ENCODE measurements at places on chromosomes 4 and X.

- no peak for DNase-seq
These were observed 200.3 kb downstream of the PDGFC start for GRCh38 chr4:156771171-156771837.

DNA sequence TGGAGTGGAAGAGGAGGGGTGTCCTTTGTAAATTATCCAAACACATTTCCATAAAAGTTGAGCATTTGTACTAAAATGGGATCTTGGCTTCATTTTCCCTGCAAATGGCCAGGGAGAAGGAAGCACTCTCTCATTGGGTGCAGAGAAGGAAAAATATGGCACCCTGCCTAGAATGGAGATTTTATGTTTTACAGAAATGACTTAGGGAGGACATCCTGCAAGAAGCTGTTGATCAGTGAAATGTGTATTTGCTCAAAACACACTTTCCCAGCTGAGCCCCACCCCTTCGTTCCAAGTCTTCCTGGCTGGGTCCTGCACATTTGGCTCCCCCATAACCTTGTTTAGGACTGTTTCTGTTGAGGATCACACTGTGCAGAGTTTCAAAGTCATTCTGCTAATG lies 213.5 kb upstream of the TAPT1 start:
- DNase-seq = no peak

GRCh38 chrX:16778545-16778944 lies 7.7 kb upstream of the TXLNG start:
- no peak for DNase-seq

- DNase-seq = no peak
These were observed 15.3 kb downstream of the TMEM271 start for GRCh38 chr4:560731-561291.

DNA sequence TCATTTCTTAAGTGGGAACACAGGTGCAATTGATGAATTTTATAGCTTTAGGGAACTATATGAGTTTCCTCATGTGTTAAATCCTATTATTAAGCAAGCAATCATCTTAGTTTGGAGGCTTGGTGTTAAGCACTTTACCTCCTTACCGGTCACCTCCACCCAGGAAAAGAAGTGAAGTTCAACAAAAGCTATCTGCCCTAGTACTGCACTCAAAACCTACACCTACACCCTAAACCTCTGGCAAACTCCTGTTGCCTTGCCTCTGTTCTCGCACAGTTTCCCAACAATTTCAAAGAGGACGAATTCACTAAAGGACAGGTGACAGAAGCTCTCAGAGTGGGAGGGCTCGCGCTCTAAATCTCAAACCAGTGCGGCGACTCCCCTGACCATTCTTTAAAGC lies 85.7 kb upstream of the TENT5D start:
- DNase-seq = no peak

DNA sequence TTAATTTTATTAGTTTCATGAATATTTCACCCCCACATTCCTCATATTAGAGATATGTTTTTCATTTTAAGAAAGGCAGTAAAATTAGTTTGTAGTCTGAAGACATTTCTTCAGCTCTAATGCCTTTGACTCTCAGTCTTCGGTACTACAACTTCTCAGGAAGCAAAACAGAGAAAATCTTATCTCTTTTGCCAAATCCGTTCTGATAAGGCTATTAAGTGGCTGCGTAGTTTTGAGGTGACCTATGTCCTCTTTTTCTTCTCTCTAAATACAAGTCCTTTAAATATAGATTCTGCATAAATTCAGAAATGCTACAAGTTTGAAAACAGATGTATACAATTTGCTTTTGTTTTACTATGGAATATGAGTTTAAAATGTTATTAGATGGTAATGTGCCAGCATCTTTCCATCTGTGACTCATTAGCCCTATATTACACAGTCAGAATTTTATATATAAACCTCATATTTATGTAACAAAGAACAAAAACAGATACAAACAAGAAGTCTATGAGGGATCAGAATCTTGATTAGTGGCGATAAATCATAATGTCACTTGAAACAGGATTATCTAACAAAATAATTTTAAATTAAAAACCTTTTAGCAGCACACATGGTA lies 181.2 kb upstream of the ETNPPL start:
- DNase-seq = no peak

DNA sequence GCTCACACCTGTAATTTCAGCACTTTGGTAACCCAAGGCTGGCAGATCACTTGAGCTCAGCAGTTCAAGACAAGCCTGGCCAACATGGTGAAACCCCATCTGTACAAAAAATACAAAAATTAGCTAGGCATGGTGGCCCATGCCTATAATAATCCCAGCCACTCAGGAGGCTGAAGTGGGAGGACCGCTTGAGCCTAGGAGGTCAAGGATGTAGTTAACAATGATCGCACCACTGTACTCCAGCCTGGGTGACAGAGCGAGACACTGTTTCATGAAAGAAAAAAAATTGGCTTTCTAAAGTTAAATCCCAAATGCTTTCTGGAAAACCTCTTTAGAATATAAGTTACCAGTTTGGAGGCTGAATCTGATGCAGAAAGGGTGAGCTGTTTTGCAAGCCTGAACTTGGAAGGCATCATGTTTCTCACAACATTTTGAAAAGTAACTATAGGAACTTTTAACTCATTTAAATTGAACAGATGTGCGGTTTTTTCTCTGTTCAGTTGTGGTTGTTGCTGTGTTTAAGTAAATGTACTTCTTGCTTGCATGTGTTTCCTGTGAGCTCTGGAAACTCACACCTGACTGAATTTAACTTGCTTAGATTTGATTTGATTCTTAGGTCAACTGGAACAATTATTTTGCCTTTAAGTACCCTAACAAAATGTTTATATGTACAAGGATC lies 39.8 kb upstream of the TMEM131L start:
- DNase-seq = no peak

- DNase-seq = no peak
These were observed 108.3 kb upstream of the DUSP21 start for GRCh38 chrX:44735498-44735897.

DNA sequence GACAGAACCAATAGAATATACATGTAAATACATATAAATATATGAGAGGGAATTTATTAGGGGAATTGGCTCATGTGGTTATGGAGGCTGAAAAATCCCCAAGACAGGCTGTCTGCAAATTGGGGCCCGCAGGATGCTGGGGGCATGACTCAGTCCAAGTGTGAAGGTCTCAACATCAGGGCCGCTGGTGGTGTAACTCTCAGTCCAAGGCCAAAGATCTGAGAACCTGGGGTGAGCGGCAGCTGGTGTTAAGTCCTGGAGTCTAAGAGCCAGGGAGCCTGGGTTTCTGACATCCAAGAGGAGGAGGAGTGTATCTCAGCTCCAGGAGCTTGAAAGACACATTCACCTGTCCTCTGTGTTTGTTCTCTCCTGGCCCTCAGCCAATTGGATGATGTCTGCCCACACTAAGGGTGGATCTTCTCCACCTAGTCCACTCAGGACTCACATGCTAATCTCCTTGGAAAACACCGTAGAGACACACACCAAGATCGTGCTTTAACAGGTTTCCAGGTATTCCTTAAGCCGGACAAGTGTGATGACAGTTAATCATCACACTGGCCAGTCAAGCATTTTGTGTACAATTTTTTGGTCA lies 28.9 kb downstream of the TIGD2 start:
- DNase-seq = no peak

DNA sequence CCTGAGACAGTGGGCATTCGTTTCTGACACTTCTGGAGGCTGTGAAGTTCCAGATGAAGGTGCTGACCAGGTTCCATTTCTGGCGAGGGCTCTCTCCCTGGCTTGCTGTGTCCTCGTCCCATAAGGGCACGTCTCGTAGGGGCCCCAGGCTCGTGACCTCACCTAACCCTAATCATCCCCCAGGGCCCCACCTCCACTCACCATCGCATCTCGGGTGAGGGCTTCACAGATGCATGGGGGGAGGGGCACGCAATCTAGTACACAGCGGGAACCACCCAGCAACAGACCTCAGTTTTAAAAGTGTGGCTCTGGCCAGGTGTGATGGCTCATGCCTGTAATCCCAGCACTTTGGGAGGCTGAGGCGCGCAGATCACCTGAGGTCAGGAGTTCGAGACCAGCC lies 22.1 kb downstream of the PDE6B start:
- no peak for DNase-seq

DNA sequence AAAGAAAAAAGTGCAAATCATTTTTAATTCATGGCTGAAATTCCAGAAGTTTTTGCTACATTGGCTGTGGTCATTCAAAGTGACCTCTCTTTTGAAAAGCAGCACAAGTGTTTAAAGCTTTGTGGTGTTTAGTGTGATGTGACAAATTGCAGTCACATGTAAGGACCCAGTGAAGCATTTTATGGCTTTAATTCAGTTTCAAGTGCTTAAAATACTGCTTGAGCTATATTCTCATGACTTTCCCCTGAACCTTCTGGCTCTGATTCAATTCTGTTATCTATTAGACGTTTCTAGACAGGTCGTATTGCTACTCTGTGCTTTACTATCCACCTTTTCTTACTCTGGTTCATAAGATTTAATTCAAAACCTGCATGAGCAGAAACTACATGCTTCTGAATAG lies 105.8 kb downstream of the FAT4 start:
- DNase-seq = no peak

GRCh38 chrX:155333544-155334100 lies 792 bp downstream of the CLIC2 start:
- no peak for DNase-seq

DNA sequence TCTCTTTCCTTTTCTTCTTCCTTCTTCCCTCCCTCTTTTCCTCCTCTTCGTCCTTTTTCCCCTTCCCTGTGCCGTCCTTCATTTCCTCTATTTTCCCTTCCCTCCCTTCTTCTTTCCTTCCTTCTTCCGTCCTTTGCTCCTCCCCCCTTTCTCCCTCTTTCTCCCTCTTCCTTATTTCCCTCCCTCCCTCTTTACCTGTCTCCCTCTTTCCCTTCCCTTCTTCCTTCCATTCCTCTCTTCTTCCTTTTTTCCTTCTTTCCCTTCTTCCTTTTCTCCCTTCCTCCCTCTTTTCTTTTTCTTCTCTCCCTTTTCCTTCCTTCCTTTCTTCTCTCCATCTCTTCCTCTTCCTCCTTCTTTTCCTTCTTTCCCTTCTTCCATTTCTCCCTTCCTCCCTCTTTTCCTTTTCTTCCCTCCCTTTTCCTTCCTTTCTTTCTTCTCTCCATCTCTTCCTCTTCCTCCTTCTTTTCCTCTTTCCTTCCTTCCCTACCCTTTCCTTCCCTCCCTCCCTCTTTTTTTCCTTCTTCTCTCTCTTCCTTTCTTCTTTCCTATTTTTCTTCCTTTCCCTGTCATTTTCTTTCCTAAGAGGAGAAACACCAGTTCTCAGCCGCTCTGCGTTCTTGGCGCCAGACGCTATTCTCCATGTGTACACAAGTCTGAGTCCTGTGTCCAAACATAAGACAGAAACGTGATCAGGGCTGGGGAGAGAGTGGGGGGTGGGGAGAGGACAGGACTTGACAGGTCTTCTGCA lies 597.1 kb downstream of the MID1IP1 start:
- DNase-seq = no peak

- DNase-seq = no peak
These were observed 189.9 kb downstream of the AASDH start for GRCh38 chr4:56197387-56197786.

GRCh38 chr4:56692576-56692975 lies 11.5 kb upstream of the HOPX start:
- DNase-seq = no peak

- DNase-seq = no peak
These were observed 1008.2 kb downstream of the NLGN4X start for GRCh38 chrX:5220421-5220820.

DNA sequence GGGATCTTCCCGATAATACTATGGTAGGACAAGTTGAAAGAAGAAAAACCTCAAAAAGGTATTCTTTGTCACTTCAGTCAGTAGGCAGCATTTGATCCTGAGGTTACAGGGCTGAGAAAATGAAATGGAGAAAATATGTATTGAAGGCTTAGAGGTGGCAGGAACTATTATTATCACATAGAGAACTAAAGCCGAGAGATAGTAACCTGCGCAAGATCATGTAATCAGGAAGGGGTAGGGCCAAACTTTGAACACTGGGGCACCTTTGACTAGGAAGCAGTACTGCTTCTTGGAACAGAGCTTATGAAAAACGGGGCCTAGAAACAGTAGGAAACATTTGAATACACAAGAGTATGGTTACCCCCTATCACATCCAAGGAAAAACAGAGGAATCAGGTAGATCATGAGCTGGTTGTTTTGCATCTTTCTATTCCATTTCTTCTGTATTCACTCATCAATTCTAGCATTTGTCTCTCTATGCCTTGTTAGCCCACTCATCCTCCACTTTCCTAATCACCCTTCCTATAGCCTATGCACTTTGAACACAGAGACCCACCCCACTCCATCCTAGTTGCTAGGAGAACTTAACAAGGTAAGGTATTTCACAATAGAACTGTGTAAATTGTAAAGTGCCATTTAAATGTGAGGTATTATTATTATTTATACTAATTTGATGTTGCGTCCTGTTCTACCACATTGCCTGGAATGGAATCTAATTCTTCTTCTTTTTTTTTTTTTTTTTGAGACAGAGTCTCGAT lies 34.6 kb upstream of the SLC9A7 start:
- no peak for DNase-seq

All from T-helper 9 cell (primary cell).